ENCODE measurements at places on chromosomes 11 and 22. TPM values are rescaled to one million over a fixed set of nuclear protein-coding genes. Genes with fewer than 3 reads are reported as not detected.

SMC1B gene
- not detected for total RNA-seq

MS4A15 gene
- not detected for total RNA-seq

BIRC3 gene
- 130 TPM for total RNA-seq

STK33 gene
- 15.3 TPM for total RNA-seq

ZNF214 gene
- 8.4 TPM for total RNA-seq

SHISAL1 gene
- 0.05 TPM for total RNA-seq

AMOTL1 gene
- total RNA-seq = 32.6 TPM

MAPK8IP1 gene
- 1.4 TPM for total RNA-seq

- no peak for DNase-seq
Measured at GRCh38 chr22:36923131-36923788, 9.8 kb downstream of the CSF2RB start.

DNA sequence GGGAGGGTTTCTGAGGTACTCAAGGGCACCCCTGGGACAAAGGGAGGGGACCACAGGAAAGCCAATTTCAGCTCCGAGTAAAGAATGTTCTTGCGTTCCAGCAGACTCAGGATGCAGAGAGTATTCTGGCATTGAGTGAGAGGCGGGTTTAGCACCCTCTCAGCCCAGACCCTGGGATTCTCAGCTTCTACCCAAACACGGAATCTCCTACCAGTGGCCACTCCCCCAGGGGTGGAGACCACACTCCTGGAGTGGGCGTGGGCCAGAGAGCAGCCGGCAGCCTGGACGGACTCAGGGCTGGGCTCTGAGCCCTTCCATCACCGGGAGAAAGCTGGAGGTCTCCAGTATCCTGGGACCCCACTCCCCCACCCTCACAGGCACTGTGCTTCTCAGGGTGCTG lies 26.1 kb upstream of the TTLL12 start:
- DNase-seq = no peak

- no peak for DNase-seq
Measured at GRCh38 chr11:37378958-37379357, 780.9 kb upstream of the RAG2 start.

DNA sequence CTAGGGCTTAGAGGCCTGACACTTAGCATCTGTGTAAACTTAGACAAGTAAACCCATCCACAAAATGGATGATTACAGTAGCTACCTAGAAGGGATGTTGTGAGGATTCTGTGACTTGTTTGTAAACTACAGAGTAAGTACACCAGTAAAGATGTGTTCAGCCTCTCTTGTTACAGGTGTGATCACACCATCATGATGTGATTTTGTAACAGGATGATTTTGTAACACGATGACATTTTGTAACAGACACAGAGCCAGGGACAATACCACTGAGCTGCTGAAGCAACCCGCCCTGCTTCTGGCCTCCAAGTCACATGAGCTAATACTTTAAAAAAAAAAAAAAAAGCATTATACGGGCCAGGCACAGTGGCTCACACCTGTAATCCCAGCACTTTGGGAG lies 17.0 kb downstream of the FADD start:
- no peak for DNase-seq

DNA sequence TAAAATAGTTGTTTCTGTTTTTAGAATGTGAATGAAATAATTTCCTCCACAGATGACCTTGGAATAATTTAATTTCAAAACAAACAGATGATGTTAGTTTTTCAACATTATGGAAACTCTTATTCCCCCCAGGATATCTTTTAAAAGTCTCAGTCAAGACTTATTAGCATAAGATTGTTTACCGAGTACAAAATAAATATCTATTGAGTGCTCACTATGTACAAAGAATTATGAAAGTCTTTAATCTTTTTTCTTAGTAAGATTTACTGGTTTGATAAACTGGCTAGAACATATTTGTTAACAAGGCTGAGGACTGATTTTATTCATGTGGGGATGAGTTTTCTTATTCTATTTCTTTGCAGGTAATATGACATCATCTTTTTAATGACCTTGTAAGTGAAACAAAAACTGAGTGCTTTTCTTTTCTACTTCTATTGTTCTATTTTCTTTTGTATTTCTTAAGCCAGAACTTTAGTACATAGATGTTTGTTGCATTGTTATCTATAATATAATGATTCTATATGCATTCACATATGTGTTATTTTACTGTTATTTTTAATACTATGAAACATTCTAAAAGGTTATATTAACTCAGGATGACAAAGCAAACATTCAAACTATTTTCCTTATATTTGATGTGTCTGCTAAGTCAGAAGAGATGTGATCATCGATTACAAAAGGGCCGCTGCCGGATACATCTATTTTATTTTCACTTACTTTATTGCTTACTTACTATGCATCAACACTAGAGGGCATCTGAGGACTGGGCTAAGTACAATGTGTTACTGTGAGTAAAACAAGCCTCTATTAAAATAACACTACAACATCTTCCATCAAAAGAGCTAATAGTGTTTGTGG lies 111.0 kb upstream of the ARHGAP42 start:
- DNase-seq = peak; percentile 66

GRCh38 chr22:28358312-28358711 lies 321.3 kb downstream of the TTC28 start:
- DNase-seq = peak; percentile 45

- peak; percentile 59 for DNase-seq
Measured at GRCh38 chr22:35961480-35962295, 66.9 kb downstream of the RBFOX2 start.

DNA sequence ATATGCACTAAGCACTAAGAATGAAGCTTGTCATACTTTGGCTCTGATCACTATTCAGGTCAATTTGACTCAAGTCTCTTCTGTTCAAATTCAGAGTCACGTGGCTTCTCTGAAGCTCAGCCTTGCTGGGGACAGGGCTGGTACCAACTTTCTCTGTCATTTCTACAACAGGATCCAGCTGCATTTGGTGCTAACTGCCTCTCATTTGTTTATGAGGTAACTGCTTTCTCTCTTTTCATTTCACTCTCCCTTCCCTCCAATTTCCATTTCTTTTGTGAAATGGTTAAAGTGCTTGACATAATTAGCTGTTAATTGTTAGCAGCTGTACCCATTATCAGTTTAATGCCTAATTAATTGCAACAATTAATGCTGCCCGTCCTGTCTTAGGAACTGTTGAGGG lies 259.7 kb upstream of the PLET1 start:
- DNase-seq = no peak

DNA sequence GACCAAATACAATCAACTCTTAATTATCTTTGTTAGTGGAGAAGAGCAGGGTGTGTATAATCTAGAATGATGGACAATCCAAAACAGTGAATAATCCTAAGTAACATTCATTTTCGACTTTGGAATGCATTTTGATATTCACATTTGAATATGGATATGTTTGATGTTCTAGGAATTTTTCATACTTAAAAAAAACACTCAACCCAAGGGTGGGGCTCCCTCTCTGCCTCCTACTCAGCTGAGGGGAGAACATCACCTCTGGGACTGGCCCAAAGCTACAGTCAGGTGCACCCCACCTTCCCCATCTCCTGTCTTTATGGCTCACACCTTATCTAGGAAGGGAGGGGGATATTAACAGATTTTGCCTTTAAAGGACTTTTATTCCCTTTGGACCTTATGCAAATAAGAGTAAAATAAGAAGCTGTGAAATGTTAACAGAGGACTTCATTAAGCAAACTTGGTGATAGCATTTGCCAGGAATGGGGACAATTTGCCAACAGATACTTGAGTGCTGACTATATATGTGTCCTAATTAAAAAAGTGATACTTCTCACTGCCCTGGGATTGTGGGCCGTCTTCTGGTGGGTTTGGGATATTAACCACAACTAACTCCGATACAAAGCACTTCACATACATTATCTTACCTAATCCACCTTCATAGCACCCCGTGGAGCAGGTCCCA lies 187.0 kb downstream of the ST3GAL4 start:
- no peak for DNase-seq

DNA sequence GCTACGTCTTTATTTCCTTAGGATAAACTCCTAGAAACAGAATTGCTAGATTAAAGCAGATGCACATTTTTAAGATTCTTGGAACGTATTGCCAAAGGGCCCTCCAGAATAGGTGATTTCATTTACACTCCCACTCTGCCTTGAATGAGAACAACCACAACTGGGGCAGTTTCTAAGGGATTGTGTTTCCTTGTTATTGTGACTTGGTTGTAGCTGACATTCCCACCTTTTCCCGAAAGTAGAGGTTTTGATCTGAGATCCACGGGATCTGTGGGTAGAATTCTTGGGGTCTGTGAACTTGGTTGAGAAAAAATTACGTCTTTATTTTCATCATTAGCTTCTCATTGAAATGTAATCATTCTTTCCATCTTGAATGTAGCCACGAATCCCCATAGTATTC lies 21.5 kb downstream of the LRRC32 start:
- DNase-seq = no peak

DNA sequence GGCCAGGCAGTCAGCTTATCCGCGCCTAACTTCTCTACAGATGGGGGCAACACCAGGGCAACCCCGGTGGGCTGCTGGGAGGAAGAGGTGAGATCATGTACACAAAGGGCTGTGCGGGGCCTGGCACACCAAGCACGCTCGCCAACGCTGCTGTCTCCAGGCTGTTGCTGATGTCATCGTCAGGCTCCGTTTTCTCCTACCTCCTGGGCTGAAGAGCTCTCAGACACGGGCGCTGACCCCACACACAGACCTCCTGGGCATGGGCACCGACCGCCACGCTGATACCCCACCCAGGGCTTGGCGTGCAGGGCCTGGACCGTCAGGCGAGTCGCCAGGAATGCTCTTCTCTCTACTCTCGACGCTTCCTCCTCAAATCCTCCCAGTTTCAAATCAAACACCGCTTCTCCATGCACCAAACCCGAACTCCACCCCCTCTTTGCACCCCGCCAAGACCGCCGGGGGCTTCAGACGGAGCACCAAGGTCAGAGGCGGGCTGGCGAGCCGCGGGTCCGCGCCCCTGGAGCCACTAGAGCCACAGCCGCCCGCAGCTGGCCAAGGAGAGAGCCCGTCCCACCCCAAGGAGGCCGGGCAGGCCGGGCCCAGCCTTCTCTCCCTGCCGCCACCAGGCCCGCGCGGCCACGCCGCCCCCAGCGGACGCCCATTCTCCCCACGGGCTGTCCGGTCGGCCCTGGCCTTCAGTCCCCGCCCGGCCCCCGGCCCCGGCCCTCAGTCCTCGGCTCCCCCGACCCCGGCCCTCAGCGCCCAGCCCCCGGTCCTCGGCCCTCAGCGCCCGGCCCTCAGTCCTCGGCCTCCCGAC lies 772 bp downstream of the SBF1 start:
- DNase-seq = peak; percentile 20

DNA sequence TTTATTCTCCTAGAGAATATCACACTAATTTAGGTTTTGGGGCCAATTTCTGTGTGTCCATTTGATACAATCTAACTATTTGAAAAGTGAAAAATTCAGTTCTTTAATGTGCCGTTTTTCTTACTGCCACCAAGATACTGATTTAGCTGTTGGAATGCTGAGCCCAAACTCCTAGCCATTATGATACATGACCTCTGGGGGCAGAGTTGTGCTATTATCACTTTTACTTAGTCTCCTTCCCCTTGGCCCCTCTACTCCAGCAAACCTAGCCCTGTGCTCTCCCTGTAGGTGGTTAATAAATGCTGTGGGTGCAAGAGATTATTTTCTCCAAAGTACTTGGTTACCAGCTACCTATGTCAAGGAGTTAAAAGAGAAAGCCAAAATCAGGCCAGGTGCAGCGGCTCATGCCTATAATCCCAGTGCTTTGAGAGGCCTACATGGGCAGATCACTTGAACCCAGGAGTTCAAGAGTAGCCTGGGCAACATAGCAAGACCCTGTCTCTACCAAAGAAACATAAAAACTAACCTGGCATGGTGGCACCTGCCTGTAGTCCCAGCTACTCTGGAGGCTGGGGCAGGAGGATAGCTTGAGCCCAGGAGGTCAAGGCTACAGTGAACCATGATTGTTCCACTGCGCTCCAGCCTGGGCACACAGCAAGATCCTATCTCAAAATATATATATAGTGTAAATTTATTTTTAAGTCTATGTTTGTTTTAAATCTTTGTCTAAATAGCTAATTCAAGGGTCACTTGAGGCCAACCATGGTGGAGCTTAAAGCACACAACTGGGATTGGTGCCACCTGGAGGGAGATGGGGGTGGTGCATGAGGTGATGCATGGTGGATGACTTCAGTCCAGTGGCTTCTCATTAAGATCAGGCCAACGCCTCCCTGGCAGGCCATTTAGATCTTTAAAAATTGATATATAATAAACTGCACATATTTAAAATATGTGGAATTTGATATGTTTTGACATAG lies 193.2 kb upstream of the PLET1 start:
- DNase-seq = peak; percentile 50

GRCh38 chr22:26199665-26200064 lies 30.4 kb downstream of the SEZ6L start:
- no peak for DNase-seq

DNA sequence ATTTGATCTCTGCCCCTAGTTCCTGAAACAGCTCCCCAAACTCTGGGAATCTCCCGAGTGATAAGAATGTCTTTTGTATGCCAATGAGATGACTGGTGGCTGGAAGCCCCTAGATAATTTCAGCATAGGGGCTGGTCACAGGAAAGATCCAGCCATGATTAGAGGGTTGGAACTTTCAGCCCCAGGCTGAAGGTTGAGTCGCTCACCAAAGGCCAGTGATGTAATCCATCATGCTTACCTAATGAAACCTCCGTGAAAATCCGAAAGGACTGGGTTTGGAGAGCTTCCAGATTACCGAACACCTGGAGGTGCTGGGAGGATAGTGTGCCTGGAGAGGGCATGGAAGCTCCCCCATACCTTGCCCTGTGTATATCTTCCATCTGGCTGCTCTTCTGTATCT lies 26.0 kb downstream of the LRRC32 start:
- peak; percentile 18 for DNase-seq

- DNase-seq = no peak
Measured at GRCh38 chr11:60183591-60184205, 815 bp upstream of the MS4A6A start.

- no peak for DNase-seq
Measured at GRCh38 chr11:134615041-134615615, 203.1 kb upstream of the B3GAT1 start.

Measured in renal cortical epithelial cell (primary cell).